ENCODE measurements at places on chromosomes 13 and 19. TPM values are rescaled to one million over a fixed set of nuclear protein-coding genes. Genes with fewer than 3 reads are reported as not detected.

Gene COL4A1
- total RNA-seq = 0.06 TPM

GRCh38 chr13:107170270-107170931 lies 602.5 kb upstream of the ARGLU1 start:
- H3K27me3 ChIP-seq = no peaks in the 10 kb centered on the region
- no peaks in the 10 kb centered on the region for H3K36me3 ChIP-seq
- no peak overlapping the region for H3K27ac ChIP-seq
- no peak for DNase-seq

Gene ALOX5AP
- total RNA-seq = 88.7 TPM

- no peak for DNase-seq
- H3K4me1 ChIP-seq = peaks cover 63% of the 10 kb centered on the region
- H3K27ac ChIP-seq = peak overlapping the region; percentile 97
- no peaks in the 10 kb centered on the region for H3K27me3 ChIP-seq
- H3K4me3 ChIP-seq = no peak overlapping the region
- H3K36me3 ChIP-seq = peaks cover 11% of the 10 kb centered on the region
Observed at GRCh38 chr19:10102787-10103236, 334 bp upstream of the ANGPTL6 start.

DNA sequence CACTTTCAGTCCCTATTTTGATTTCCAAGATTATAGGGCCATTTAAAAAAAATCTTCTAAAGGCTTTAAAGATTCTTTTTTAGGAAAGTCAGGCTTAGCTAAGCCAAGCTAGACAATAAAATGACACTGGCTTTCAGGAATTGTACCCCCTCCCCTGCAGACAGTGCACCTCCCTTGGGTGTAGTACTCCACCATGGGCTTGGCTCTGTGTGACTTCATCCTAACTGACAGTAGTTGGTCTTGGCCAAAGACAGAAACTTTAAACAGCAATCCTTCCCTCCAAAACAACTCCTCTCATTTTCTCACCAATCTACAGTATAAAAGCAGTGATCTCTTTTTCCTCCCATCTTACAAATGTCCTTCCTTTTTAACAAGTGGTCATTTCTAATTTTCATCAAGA lies 283.0 kb downstream of the DNAJC15 start:
- H3K4me1 ChIP-seq = no peaks in the 10 kb centered on the region
- no peak overlapping the region for H3K27ac ChIP-seq
- H3K27me3 ChIP-seq = peaks cover 11% of the 10 kb centered on the region
- H3K4me3 ChIP-seq = no peak overlapping the region

Gene RETN
- not detected for total RNA-seq

DNA sequence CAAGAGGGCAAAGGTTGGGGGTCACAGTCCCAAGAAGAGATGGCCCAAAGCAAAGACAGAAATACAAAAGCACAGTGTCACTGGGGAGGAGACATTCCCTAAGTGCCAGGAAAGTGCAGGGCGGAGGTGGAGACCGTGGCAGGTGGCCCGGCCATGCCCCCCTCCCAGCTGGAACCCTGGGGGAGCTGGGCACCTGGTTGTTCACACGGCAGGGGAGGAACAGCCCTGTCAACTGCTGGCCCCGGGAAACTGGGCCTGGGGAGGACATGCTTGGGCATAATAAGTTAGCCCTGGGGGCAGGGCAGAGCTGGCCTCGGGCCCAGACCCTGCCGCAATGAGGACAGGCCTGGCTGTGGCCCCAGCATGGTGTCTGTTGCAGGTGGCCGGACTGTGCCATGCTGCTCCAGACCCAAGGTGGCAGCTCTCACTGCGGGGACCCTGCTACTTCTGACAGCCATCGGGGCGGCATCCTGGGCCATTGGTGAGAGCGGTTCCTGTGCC lies 7.4 kb downstream of the HPN start:
- DNase-seq = no peak
- no peak overlapping the region for H3K27ac ChIP-seq
- H3K36me3 ChIP-seq = no peaks in the 10 kb centered on the region
- H3K4me3 ChIP-seq = no peak overlapping the region
- H3K27me3 ChIP-seq = no peaks in the 10 kb centered on the region
- H3K4me1 ChIP-seq = peaks cover 15% of the 10 kb centered on the region

DNA sequence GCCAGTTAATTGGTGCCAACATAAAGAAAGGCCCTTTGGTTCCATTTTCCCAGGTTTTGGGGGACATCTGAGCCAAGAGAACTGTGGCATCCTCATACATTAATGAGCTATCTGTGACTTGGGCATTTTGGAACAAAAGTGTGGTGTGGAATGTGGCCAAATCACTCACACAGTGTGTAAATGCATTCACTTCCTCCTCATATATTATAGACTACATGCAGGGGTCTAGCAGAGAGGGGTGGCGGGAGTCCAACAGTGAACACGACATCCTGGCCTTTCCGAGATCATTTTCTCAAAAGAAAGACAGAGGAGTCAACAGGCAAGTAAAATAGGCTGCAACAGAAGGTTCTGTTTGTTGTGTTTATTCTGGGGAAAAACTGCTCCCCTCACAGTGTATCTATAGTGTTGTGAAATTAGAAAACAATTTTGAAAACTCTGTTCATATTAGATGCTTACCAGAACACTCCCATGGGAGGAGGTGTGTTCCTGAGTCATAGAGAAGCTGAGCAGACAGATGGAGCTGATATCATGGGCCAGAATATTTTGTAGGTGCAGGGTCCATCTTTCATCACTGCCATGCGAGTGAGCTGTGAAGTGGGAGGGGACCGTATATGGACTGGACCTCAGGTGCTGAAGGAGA lies 36.9 kb downstream of the PABPC3 start:
- no peaks in the 10 kb centered on the region for H3K4me1 ChIP-seq
- no peaks in the 10 kb centered on the region for H3K36me3 ChIP-seq
- no peak overlapping the region for H3K4me3 ChIP-seq
- H3K27ac ChIP-seq = no peak overlapping the region
- no peak for DNase-seq

Gene TUBB4A
- total RNA-seq = 2.5 TPM

GRCh38 chr13:90355162-90355751 lies 992.2 kb upstream of the MIR17HG start:
- H3K4me3 ChIP-seq = no peak overlapping the region
- H3K27me3 ChIP-seq = no peaks in the 10 kb centered on the region
- no peaks in the 10 kb centered on the region for H3K4me1 ChIP-seq
- no peak for DNase-seq
- no peaks in the 10 kb centered on the region for H3K36me3 ChIP-seq
- H3K27ac ChIP-seq = no peak overlapping the region

GRCh38 chr19:51330366-51330765 lies 11.6 kb downstream of the VSIG10L start:
- no peak for DNase-seq
- peaks cover 25% of the 10 kb centered on the region for H3K27me3 ChIP-seq
- H3K4me3 ChIP-seq = no peak overlapping the region
- peaks cover 5% of the 10 kb centered on the region for H3K4me1 ChIP-seq
- no peak overlapping the region for H3K27ac ChIP-seq
